Thoracic aorta (tissue), 2 donors: ENCODE measurements at places on chromosomes 6 and 20. TPM values are rescaled to one million over a fixed set of nuclear protein-coding genes. Genes with fewer than 3 reads are reported as not detected.
A peak's percentile ranks its signal among the peaks of the same experiment; 100 is the strongest.

DNA sequence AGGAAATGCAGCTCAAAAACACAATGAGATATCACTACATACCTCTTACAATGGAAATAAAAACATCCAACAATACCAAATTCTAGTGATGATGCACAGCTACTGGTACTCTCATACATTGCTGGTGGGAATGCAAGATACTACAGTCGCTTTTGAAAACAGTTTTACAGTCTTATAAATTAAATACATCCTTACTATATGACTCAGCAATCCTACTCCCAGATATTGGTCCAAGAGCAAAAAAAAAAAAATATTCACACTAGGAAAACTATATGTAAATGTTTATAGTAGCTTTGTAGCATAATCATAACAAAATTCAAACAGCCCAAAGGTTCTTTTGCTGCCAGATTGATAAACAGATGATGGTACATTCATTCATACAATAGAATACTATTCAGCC is 217.4 kb upstream of the FAM83B start:
- no peak for DNase-seq

OPRL1 gene
- total RNA-seq, result 1.1 TPM

DNA sequence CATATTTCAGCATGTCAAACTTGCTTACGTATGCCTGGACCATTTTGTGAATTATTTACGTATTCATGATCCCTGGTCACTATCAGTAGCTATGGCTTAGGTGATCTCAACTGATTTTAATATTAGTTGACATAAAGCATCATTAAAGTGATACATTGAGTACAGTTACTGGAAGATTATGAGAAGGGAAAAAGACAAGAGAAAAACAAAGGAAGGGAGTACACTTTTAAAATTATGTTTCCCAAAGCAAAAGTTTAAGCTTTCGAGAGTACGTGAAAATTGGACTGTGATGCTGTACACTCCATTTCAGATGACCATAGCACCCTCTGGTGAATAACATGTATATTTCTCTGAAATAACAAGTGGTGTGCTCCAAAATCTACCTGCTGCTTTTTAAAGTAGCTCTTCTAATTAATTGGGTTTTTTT is 215.0 kb upstream of the HSF2 start:
- DNase-seq, result no peak

- DNase-seq, result no peak
Observed at GRCh38 chr6:148972481-148972880, 225.7 kb downstream of the UST start.

DNA sequence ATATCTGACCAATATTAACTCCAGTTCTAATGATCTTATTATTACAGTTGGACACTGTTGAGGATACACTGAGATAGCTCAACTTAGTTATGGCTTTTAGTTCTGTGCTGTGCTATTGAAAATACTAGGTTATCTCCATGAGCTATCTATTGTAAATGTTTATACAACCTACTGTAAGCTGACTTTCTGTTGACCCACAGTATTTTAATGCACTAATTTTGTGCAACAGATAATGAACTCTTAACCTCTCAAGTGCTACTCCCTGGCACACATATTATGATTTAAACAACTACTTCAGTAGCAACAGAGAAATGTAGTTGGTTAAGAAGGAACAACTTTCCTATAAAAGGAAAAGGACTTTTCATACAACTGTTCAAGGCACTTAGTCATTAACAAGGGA is 5.2 kb upstream of the MMS22L start:
- no peak for DNase-seq

DNA sequence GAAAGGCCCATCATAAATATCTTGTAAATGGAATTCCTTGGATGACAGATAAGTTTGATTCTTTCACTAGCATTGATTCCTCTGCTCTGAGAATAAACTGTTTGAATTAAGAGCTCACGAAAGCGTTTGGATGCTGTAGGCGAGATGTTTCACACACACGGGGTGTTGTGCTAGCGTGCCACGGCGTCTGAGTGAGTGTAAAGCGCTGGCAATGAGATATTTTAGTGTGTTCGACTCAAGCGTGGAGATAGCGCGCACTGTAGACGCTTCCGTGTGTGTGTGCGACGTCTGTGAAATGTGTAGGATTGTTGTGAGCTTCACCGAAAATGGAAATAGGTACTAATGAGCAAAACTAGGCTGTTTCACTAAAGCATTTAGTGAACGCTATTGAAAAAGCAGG is 29.4 kb upstream of the ADRM1 start:
- DNase-seq, result no peak

DNA sequence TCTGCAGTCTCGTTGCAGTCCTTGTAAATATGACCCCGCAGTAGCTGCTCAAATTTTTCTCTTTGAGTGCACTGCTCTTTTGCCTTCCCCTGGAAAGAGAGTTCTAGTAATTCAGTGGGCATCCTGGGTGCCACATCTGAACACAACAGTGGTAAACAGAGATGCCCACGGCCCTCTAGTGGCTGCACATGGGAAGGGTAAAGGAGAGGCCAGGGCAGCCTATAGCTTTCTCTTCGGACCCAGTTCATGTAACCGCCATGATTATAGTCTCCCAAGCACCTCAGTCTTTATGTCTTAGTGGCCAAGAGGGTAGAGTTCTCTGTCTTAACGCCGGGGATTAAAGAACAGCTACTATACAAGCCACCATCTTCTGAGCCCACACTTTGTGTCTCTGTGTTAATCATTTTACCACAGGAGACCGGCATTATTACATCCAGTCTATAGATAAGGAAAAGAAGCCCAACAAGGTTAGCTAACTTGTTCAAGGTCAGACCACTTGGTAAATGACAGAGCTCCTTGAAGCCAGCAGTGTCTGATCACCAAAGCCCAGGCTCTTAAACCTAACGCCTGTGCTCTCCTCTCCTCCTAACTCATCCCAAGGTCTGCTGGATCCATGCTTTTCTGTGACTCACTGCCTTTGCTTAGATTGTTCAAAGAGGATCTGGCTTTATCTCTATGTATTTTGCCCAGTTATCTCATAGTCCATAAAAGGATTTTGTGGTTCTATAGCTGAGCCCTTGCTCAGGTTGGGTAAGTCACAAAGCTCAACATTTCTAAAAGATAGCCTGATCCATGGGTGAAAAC is 81.8 kb downstream of the ISM1 start:
- no peak for DNase-seq

ADGB gene
- total RNA-seq, result not detected

GRCh38 chr20:10519361-10520046 is 84.4 kb downstream of the SLX4IP start:
- DNase-seq, result no peak

STX11 gene
- 17.2 TPM for total RNA-seq

OTOR gene
- total RNA-seq, result not detected

GRCh38 chr20:46347841-46348803 is 39.8 kb upstream of the CDH22 start:
- no peak for DNase-seq

- no peak for DNase-seq
Observed at GRCh38 chr6:47169785-47170616, 127.9 kb upstream of the ADGRF1 start.

EBF4 gene
- 16.6 TPM for total RNA-seq

LY6G6F gene
- not detected for total RNA-seq

DNA sequence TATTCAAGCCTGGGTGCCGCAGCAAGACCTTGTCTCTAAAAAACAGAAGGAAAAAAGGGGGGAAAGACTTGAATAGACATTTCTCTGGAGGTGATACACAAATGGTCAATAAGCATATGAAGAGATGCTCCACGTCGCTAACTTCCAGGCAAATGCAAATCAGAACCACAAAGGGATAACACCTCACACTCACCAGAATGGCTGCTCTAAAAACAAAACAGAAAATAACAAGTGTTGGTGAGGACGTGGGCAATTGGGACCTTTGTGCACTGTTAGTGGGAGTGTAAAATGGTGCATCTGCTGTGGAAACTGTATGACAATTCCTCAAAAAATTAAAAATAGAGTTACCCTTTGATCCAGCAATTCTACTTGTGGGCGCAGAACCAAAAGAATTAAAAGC is 48.4 kb upstream of the TULP1 start:
- DNase-seq, result no peak

KCNK16 gene
- not detected for total RNA-seq

ELOVL2 gene
- total RNA-seq, result 0.41 TPM

CCM2L gene
- total RNA-seq, result 6.4 TPM

GRCh38 chr6:3987053-3987452 is 91.9 kb downstream of the FAM217A start:
- no peak for DNase-seq

GRCh38 chr20:35662551-35662950 is 2.1 kb downstream of the CPNE1 start:
- DNase-seq, result no peak

GNAS-AS1 gene
- 0.21 TPM for total RNA-seq

- DNase-seq, result peak; percentile 11
Observed at GRCh38 chr6:37103169-37104039, 66.5 kb upstream of the PIM1 start.

WFDC10B gene
- total RNA-seq, result not detected

- no peak for DNase-seq
Observed at GRCh38 chr6:7050872-7051779, 56.6 kb upstream of the RREB1 start.

KCNK5 gene
- total RNA-seq, result 0.41 TPM

GRCh38 chr20:2485080-2485479 is 14.5 kb upstream of the SNRPB start:
- no peak for DNase-seq

GRCh38 chr6:28082939-28083338 is 2.6 kb downstream of the ZNF165 start:
- no peak for DNase-seq

TOX2 gene
- total RNA-seq, result 4.2 TPM

GRCh38 chr6:87251725-87252124 is 70.7 kb upstream of the SMIM8 start:
- DNase-seq, result no peak

TTPAL gene
- total RNA-seq, result 7.3 TPM

- DNase-seq, result no peak
Observed at GRCh38 chr6:137148306-137149034, 25.0 kb downstream of the IL22RA2 start.

MCM9 gene
- 14.1 TPM for total RNA-seq

- no peak for DNase-seq
Observed at GRCh38 chr6:15631432-15631831, 31.4 kb downstream of the DTNBP1 start.

DNA sequence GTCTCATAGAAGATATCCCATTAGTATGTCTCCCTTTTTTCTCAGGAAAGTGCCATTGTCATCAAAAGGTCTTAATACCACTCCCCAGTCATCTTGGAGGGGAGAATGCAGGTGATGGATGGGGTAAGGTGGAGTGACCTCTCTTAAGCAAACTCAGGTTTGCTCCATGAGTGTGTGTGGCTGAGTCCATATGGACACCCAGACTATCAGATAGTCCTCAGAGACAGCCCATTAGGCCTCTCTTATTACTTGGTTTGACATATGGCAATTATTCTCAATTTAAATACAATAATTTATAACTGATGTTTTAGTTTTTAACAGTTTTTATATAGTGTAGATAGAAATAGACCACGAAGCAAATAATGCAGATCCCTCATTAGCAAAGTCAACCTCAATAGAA is 23.2 kb downstream of the LAMA4 start:
- DNase-seq, result no peak

PDYN gene
- not detected for total RNA-seq

GRCh38 chr20:59044295-59044694 is 1.7 kb upstream of the PRELID3B start:
- DNase-seq, result no peak

DNA sequence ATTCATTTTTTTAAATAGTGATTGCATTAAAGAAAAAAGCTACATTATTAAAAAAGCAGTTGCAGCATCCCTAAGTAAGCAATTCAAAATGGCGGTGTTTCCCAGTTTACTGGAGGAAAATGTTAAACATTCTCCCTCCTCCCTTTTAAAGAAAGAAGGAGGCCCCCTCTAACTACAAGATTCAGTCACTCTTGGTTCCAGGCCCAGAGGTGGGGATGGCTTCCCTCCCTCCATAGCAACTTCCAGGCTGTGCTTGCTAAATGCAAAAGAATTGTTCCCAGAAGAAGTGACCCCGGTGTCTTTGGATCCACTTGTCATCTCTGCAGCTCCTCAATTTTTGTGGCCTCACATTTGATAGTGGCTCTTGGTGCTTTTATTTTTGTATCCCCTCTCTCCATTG is 165.9 kb downstream of the SOBP start:
- no peak for DNase-seq

- DNase-seq, result no peak
Observed at GRCh38 chr6:89503641-89504040, 70.7 kb downstream of the ANKRD6 start.

SOX18 gene
- total RNA-seq, result 4.2 TPM

- DNase-seq, result no peak
Observed at GRCh38 chr20:55533632-55534031, 471.7 kb downstream of the CBLN4 start.

TINAG gene
- not detected for total RNA-seq

GLYATL3 gene
- not detected for total RNA-seq

DNA sequence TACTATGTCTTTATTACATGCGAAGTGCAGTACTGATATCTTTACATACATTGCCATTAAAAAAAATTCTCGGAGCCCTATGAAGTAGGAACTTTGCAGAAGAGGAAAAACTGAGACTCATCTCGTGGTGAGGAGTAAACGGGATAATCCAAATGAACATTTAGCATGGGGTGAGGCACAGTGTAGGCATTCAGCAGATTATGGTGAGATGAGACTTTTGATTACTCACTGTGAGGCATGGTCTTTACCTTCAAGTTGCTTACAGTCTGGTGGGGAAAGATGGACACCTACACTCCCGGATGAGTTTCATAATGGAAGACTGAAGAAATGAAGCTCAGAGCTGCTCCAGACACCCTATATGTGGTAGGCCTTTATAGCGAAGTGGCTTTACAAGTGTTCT is 1.4 kb downstream of the RPRD1B start:
- no peak for DNase-seq
